ENCODE measurements at places on chromosomes 7 and 10.

DNA sequence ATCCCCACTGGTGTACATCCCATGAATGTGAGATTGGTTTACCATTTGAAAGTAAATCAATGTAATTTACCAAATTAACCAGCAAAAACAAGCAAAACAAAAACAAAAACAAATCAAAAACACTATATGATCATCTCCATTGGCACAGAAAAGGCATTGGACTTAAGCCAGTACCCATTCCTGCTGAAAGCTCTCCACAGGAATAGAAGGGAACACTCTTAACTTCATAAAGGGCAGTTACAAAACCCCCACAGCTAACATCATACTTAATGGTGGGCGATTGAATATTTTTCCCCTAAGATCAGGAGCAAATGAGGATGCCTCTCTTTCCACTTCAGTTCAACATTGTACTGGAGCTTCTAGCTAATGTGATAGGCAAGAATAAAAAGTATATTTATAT, 34.1 kb downstream of the PRKG1 start:
- DNase-seq = no peak

GRCh38 chr10:73998929-73999691, 1.2 kb downstream of the VCL start:
- DNase-seq = peak; percentile 68

DNA sequence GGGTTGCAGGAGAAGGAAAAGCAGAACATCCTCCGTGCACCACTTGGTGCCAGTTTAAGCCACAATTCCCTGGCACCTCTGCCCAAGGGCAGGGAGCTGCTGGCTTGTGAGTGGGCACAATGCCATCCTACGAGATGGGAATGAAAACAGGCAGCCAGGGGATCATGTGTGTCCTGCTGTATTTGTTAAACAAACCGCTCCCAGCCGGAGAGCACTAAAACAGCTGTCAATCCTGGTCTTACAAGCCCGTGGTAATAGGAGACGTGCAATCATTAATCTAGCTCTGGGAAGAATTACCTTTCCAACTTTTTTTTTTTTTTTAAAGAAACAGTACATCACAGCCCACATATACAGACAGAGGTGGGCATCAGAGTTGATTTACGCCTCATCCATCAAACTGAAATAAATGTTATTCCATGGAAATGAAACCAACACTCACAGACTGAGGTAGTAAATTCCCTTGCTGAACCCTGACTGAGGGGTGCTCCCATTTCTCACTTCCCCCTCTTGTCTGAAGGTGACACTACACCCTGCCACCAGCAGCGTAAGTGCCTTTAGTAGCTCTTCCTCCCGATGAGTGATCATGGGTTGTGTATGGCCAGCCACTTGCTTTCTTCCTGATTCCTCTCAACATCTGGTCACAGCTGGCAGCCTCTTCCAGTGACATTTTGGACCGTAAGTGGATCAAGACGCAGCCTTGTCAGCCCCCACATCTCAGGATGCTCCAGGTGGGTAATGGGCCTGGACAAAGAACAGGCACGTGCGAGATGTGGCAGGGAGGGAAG, 143.8 kb downstream of the TEX36 start:
- no peak for DNase-seq

- no peak for DNase-seq
Measured at GRCh38 chr10:118203461-118203860, 138.7 kb downstream of the FAM204A start.

DNA sequence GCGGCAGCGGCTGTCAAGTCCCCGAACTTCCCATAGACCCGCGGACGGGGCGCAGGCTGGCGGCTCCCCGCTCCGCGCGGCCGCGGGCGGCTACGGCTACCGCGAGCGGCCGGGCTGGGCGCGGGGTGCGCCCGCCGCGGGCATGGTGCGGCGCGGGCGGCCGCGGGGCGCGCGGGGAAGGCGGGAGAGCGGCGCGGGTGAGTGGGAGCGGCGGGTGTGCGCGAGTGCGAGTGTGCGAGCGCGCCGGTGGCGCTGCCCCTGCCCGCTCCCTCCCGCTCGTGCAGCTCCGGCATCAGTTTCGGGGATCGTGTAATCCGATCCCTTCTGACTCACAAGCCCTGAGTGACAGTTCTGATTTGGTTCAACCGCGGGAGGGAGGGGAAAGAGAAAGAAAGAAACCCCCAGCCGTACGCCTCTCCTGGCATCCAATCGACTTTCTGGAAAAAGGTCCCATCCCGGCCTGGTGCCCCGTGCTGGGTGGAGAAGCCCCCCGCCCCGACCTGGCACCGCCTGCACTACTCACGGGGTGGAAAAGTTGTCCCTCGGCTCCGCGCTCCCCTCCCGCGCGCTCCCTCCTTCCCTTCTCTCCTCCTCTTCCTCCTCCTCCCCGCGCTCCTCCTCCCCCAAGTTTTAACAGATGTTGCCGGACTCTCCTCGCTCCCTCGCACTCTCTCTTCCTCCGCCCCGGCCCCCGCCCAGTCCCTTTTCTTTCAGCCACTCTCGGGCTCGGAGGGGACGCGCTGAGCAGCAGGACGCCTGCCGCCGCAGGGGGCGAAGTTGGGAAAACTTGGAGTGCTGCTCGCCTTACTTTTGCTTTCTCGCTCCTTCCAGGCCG, at the start of gene GLI3:
Gene GLI3 (minus strand): TSS at position 234 of the 835 bp plus-strand sequence. CDS start 13,956 bp downstream, outside the sequence.
- DNase-seq = peak; percentile 83

GRCh38 chr7:75924889-75925288, 9.9 kb downstream of the POR start:
- no peak for DNase-seq

DNA sequence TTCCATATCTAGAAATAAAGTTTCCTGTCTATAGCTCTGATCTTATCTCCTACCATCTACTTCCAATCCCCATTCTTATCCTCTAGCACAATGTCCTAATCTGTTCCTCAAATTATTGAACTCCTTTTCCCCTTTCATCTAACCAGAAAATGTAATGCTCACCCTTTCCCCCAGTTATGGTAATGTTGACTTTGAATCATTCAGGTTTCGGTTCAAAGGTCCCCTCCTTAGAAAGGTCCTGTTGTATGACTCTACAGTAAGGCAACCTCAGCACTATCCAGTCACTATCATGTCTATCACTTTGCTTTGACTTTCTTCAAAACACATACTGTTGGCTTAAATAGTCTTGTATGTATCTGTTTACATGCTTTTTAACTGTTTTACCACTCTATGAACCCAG, 264.2 kb upstream of the PCDH15 start:
- no peak for DNase-seq

DNA sequence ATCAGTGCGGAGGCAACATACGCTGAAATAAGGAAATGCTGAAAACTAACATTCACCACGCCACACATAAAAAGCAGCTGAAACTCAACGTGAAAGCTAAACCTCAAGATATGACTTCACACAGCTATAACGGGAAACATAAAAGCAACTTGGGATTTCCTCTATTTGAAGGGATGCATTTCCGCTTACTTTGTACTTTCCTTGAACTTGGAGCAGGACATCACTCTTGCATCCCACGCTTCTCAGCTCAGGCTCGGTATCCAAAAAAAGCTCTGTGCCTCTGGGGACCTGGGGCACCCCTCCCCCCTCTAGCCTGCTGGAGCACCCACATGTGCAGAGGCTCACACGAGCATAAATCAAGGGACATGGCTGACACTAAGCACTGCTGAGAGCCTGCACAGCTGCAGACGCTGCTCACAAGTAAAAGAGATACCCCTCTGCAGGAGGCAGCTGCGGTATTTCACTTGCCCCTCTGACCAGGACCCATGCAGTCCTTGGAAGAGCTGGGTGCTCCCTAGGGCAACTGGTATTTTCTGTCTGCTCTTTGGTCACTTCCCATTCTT, 34.2 kb downstream of the PARD3 start:
- DNase-seq = peak; percentile 65

DNA sequence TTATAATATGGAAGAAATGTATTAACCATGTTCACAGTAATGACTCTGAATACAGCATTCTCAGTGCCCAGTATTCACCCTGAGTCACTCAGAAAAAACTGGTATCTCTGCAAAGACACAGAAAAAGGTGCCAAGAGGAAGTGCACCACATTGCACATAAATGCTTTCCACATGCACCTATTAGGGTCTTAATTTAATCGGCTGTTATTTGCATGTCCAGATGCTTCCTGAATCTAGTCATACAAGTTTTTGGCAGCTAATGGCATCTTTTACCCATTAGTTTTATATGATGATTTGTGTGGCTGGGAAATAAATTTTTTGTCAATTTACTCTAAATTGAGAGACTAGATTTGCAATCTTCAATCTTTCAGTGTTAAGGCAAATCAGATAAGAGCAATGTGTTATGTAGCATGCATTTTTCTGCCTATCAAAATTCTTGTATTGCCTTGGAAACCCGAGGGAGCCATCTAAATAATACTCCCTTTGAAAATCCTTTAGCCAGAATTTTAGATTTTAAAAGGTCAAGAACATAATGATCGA, 58.2 kb downstream of the ZNF680 start:
- no peak for DNase-seq

DNA sequence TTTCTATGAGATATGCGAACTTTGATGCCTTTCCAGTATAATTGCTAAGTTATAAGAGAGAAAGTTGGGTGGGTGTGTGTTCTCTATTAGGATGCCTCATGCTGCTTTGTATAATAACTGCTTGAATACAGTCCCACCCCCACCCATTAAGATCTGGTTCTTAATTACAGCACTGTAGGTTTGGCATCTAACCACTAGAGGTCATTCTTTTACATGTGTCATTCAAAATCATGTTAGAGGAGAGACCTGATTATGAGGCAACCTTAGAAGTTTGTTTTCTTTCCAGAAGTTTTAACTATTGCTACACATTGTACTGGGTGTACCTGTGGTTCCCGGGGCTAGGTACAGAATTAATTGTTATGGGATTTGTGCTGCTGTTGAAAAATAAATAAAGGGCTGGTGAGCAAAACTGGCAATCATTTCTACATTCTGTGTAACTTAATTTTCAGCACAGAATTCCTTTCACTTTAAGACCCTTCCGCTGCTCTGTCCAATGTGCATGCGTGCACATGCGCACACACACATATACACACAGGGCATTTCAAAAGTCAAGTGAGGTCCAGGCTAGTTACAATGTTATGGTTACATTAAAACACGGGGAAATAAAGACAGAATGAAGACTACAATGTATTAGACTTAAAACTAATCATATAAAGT, 1156.3 kb downstream of the SORCS3 start:
- no peak for DNase-seq

- no peak for DNase-seq
Measured at GRCh38 chr7:36599645-36600313, 124.5 kb downstream of the AOAH start.

GRCh38 chr7:50185951-50186682, 93.1 kb upstream of the ZPBP start:
- DNase-seq = no peak

DNA sequence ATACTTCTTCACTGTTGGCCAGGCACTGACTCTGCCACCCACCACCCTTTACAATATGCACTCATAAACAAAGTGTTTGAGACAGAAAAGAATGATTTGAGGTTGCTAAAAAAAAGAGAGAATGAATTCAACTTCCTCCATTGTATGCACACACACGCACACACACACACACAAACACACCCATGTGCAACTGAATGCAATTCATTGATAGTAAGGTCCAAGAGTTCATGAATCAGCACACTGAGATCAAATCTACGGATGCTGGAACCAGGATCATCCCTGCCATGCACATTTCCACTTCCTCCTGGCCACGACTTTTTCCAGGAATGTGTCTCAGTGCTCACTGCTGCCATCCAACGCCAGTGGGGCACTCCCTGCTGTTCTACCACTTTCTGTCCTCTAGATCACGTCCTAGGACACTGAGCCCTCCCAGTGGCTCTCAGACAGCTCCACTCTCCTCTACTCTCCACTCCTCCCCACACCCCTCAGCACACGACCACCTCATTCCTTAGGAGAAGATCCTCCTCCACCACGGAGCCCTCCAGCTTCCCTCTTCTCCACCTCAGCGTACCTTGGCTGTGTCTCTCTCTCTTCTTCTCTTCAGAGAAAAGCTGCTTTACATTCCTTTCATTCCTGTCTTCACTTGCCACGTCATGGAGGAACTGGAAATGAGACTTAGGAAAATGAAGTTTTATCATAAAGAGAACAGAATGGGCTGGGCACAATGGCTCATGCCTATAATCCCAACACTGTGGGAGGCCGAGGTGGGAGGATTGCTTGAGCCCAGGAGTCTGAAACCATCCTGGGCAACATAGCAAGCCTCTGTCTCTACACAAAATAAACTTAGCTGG, 12.0 kb upstream of the TMEM213 start:
- DNase-seq = no peak

DNA sequence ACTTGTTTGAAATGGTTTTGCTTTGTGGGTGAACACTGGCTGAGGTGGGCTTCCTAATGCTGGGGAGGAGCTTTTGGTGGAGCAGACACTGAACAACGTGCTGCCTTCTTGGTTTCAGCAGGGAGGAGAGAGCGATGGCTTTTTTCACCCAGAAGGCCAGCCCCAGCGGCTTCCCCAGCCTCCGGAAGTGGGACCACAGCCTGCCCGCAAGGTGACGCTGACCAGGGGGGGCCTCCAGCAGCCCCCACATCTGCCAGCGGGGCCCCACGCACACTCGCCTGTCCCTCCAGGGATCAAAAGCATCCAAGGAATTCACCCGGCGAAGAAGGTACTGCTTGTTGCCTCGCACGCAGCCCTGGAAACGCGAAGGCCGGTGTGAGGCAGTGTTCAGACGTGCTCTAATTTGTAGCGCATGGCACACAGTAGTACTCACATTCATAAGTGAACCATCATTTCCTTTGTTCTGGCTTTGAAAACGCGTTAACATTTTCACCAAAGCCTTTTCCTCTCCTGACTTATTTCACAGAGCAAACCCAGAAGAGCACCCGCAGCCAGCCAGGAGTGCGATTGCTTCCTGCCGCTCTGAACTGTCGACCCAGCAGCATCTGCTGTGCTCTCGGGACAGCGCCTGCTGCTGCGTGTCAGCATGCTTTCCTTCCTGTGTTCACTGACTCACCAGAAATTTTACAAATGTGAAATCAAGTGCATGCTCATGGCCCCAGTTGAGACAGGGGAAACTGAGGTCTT, 48.4 kb downstream of the SHH start:
- DNase-seq = no peak

DNA sequence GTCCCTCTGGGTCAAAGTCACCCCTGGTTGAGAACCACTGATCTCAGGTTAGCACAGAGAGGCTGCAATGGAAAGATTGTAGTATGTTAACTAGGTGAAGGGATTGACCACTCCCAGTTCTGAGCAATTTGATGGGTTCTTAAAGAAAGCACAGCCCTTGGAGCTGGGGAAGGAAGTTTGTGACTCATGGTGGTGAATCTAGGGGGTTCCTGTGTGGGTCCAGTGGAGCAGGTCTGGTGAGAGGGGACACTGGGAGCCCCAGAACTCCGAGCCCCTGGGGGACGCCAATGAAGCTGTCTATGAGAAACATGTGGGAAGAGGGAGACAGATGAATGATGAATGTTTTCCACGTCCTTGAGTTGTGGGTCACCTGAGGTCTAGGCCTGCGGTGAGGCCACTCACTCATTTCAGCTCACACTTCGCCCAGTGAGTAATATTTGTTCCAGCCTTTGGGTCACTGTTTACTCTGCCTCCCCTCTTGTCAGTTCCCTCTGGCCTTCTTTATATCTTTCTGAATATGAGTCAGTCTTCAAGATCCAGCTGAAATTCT, 341.9 kb downstream of the LRMDA start:
- DNase-seq = peak; percentile 6

GRCh38 chr10:131475803-131476202, 164.3 kb upstream of the TCERG1L start:
- no peak for DNase-seq
